ENCODE measurements at places on chromosomes 5 and 9.

GRCh38 chr5:172802567-172803176, 31.4 kb upstream of the ERGIC1 start:
- no peak for DNase-seq

GRCh38 chr9:16197578-16198370, 644.9 kb downstream of the CCDC171 start:
- DNase-seq = no peak

GRCh38 chr5:170246126-170246870, 13.5 kb downstream of the C5orf58 start:
- no peak for DNase-seq

DNA sequence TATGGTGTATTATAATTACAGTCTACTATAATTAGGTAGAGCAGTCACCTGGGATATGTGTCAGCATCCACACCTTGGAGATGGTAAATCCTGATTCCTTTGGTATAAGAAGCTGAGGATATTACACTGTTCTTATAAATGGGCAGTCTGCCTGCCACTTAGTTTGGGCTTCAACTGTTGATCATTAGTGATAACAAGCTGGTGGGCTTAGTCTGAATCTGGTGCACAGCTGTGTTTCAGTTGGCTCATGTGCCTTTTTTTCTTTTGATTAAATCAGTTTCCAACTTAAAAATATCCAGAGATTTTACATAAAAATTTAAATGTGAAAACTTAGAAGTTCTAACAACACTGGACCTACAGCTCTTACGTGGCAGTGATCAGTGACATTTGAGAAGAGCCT, 21.2 kb downstream of the LVRN start:
- DNase-seq = no peak

GRCh38 chr9:89295400-89295799, 15.6 kb upstream of the CKS2 start:
- no peak for DNase-seq

DNA sequence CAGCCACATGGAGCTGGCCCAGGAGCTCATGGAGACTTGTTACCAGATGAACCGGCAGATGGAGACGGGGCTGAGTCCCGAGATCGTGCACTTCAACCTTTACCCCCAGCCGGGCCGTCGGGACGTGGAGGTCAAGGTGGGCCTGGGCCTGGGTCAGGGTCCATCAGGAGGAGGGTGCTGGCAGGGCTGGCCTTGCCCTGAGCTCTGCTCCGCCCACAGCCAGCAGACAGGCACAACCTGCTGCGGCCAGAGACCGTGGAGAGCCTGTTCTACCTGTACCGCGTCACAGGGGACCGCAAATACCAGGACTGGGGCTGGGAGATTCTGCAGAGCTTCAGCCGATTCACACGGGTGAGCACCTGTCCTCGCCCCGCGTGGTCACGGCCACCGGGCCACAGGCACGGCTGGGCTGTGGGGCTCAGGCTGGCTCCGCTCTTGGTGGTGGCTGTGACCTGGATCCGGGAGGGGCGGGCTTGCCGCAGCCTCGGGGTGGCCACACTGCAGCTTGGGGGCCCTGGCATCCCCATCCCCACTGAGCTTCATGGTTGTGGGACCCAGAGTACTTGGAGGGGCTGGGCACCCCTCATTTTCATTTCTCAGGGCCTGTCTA, 7.1 kb downstream of the DPP7 start:
- DNase-seq = no peak

DNA sequence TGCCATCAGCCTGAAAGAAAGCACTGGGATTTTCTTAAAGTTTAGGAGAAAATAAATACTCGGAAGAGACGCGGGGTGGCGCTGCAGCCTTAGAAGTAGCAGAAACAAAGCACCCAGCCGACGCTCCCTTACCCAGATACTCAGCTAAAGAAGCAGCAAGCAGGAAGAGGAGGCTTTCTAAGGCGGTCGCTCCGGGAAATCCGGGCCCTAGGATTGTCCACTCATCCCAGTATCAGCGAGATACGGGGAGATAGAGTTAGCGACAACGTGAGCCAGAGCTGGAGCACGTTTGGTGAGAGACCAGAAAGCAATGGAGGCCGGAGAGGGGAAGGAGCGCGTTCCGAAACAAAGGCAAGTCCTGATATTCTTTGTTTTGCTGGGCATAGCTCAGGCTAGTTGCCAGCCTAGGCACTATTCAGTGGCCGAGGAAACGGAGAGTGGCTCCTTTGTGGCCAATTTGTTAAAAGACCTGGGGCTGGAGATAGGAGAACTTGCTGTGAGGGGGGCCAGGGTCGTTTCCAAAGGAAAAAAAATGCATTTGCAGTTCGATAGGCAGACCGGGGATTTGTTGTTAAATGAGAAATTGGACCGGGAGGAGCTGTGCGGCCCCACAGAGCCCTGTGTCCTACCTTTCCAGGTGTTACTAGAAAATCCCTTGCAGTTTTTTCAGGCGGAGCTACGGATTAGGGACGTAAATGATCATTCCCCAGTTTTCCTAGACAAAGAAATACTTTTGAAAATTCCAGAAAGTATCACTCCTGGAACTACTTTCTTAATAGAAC, at the start of gene PCDHB2:
TSS of gene PCDHB2 (plus strand) at position 135 of the 782 bp plus-strand sequence. CDS start at position 311, 176 bp downstream.
- DNase-seq = no peak

All from CD4-positive, alpha-beta T cell treated with Interleukin-4 for 4 hours (primary cell).